Activated T-cell treated with anti-CD3 and anti-CD28 coated beads, Interleukin-2, amount 50 U/mL, for 72 hours (primary cell): ENCODE measurements at places on chromosomes 6 and 20. TPM values are rescaled to one million over a fixed set of nuclear protein-coding genes. Genes with fewer than 3 reads are reported as not detected.
A peak's percentile ranks its signal among the peaks of the same experiment; 100 is the strongest.

DNA sequence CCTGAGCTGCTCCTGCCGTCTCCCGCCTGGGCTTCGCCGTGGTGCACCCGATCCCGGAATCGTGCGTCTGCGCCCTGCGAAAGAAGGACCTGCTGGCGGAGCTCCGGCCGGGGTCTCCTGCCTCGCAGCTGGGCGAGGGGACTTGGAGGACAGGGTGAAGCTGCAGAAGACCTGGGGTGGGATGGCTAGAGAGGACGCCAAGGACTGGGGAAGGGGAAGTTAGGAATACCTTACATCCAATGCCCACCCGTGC lies 150.2 kb downstream of the PRL start:
- H3K36me3 ChIP-seq: no peaks in the 10 kb centered on the region
- H3K4me1 ChIP-seq: peaks cover 48% of the 10 kb centered on the region
- peaks cover 51% of the 10 kb centered on the region for H3K27me3 ChIP-seq
- peak overlapping the region; percentile 86 for H3K4me3 ChIP-seq
- DNase-seq: peak; percentile 2

GRCh38 chr20:8578161-8578865 lies 446.2 kb downstream of the PLCB1 start:
- no peaks in the 10 kb centered on the region for H3K4me1 ChIP-seq
- no peak overlapping the region for H3K27ac ChIP-seq
- no peaks in the 10 kb centered on the region for H3K27me3 ChIP-seq
- no peak for DNase-seq
- H3K36me3 ChIP-seq: no peaks in the 10 kb centered on the region

GRCh38 chr6:108711826-108712225 lies 136.4 kb upstream of the ARMC2 start:
- no peaks in the 10 kb centered on the region for H3K36me3 ChIP-seq
- no peak overlapping the region for H3K27ac ChIP-seq
- H3K4me3 ChIP-seq: no peak overlapping the region

GRCh38 chr6:30845183-30845582 lies 39.1 kb upstream of the DDR1 start:
- H3K4me1 ChIP-seq: peaks cover 23% of the 10 kb centered on the region
- no peaks in the 10 kb centered on the region for H3K27me3 ChIP-seq
- H3K36me3 ChIP-seq: peaks cover 2% of the 10 kb centered on the region
- no peak overlapping the region for H3K27ac ChIP-seq

DNA sequence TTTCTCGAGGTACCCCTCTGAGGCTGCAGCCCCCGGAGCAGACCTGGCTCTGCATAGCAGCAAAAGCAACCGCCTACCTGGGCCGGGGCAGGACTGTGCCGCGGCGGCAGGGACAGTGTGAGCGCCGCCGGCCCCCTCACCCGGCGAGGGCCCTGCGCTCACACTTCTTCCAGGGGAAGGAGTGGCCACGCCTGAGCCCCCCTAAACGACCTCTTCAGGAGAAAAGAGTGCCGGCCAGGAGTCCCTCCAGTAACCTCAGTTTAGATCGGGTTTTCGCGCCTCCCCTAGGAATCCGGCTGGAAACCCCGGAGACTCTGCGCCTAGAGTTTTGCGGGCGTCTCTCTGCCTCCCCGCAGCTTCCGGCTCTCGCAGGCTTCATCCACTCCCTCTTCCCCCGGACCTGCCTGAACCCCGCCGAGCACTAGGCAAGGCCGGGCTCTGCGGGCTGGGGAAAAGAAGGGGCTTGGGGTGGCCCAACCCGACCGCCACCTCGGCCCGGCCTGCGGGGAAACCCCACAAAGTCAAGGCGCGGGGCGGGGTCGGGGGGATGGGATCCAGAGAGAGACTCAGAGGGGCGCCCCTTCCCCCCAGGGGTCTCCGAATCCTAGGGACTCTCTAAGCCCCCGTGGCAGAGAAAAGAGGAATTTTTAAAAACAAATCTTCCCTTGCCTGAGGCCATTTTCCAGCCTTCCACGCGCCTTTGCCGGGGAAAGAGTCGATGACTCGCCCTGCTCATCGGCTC lies 558 bp downstream of the LINC00237 start:
- H3K4me1 ChIP-seq: peaks cover 28% of the 10 kb centered on the region
- DNase-seq: peak; percentile 26
- peaks cover 81% of the 10 kb centered on the region for H3K27me3 ChIP-seq
- H3K4me3 ChIP-seq: peak overlapping the region; percentile 64
- no peak overlapping the region for H3K27ac ChIP-seq
- H3K36me3 ChIP-seq: no peaks in the 10 kb centered on the region

GLYATL3 gene
- not detected for total RNA-seq

IFNGR1 gene
- total RNA-seq: 51.0 TPM

PPP1R3G gene
- total RNA-seq: not detected
